ENCODE measurements at places on chromosomes 6 and 20.

GRCh38 chr6:153059311-153059710, 56.8 kb upstream of the MTRF1L start:
- no peak for DNase-seq

DNA sequence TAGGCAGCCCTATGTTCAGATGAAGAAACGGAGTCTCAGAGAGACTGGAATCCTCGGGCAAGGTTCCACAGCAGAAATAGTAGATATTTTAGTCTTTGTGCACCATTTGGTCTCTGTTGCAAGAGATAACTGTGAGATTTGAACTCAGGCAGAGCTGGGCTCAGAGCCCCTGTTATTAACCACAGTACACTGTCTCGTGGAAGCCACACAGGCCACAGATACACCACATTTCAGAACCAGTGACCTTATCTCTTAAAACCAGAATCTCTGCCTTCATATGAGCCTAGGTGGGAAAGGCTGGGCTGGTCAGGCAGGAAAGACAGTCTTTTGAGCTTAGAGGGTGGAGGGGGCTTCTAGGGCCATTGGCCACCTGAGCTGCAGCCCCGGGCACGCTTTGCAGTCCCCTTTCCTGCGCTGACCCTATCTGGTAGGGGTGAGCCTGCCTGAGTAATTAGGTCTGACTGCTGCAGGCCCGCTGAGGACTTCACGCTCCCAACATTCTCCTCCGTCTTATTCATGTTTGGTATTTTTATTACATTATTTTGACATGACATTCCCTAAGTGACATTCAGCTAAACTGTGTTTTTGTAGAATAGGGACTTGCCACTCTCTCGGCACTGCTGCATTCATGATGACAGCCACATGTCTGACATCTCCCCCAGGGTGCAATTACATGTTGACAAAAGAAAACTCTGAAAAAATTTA, 71.1 kb downstream of the KCNB1 start:
- no peak for DNase-seq

GRCh38 chr20:64137598-64138031, 26.6 kb upstream of the MYT1 start:
- no peak for DNase-seq

DNA sequence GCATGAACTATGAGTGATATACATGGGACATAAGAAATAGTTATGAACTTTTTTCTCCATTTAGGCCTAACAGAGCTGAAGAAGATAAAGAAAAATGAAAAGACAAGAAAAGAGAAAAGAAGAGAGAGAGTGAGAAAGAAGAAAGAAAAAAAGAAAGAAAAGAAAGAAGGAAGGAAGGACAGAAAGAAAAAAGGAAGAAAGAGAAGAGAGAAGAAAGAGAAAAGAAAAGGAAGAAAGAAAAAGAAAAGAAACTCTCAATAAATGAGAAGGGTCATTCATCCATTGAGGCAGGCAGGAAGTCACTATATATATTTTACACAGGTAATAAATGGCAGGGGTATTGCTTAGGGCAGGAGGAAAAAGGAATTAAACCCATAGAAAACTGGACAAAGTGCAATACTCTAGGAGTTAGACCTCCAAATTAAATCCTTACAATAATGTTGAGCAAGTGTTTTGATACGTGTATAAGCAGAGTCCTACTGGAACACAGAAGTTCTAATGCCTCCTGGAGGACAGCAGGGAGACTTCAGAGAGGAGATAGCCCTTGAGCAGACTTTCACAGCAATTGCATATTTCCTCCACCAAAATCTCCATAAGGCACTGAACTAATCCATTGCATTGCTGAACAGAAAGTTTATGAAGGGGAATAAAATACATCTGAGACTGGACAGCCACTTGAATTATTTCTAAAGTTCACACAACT, 86.4 kb upstream of the TENT5A start:
- no peak for DNase-seq

GRCh38 chr6:56686429-56686828, 43.7 kb upstream of the DST start:
- no peak for DNase-seq

DNA sequence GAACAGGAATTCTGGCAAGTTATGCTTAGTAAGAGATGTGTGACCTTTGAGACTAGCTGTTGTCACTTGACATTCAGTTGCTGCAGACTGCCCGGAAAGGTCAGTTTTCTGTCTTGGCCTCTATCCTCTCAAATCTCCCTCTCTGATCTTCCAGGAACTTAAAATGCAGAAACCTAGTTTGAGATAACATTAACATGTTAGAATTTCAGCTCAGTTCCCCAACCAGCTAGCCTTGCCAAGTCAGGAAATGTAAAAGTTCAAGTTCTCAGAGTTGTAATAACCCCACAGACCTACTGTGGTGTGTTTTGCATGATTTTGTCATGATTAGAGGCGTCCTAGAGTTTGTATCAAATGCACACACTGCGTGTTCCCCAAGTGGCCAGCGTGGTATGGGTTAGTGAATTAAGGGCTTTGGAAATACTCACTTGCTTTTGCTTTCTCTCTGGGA, 46.6 kb downstream of the DUSP22 start:
- DNase-seq, result no peak

DNA sequence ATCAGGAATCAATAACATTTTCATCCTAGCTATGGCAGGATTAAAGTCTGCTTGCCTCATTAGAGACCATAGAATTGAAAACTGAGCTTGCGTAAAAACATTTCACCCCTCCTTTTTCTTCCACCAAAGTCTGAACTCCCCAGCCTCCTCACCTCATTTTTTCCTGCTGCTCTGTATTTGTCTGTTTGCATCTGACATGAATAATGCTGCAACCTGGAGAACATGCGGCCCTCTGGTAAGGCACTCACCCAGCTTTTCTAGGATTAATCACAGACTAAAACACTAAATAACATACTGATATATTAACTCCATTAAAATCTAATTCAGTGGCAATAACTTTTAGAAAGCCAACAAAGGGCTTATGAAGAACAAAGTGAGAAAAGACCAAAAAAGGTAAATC, 677.7 kb upstream of the NRSN1 start:
- DNase-seq, result no peak

DNA sequence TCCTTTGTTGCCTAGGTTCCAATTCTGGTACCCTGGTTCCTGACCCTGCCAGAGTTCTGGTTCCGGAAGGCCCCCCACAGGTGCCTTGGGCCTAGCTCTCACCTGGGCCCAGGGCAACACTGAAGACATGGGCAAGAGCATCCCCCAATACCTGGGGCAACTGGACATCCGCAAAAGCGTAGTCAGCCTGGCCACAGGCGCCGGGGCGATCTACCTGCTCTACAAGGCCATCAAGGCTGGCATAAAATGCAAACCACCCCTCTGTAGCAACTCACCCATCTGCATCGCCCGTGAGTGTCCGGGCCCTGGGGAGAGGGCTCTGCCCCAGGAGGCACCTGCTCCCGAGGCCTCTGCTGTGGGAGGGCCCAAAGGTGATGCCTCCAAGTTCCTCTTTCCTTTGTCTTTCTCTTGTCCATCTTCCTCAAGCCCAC, at the start of gene ARMC12:
Gene ARMC12, plus strand, starts transcription at position 51 of the 431 bp plus-strand sequence. Its CDS starts 77 bp downstream, at position 128.
- DNase-seq, result no peak

- DNase-seq, result peak; percentile 81
Measured at GRCh38 chr6:79949233-79949632, 1.9 kb upstream of the ELOVL4 start.

GRCh38 chr20:41247523-41248367, 69.8 kb downstream of the ZHX3 start:
- DNase-seq, result no peak

- no peak for DNase-seq
Measured at GRCh38 chr6:14925699-14926026, 320.2 kb upstream of the JARID2 start.

- no peak for DNase-seq
Measured at GRCh38 chr20:43375591-43375990, 82.1 kb upstream of the SRSF6 start.

GRCh38 chr6:163640641-163641040, 226.1 kb downstream of the QKI start:
- DNase-seq, result no peak

- no peak for DNase-seq
Measured at GRCh38 chr20:58086763-58087561, 141.5 kb downstream of the ANKRD60 start.
